ENCODE measurements at places on chromosomes 1 and 21.

- no peak for DNase-seq
These were observed 27.8 kb downstream of the DNM3 start for GRCh38 chr1:171869097-171869496.

DNA sequence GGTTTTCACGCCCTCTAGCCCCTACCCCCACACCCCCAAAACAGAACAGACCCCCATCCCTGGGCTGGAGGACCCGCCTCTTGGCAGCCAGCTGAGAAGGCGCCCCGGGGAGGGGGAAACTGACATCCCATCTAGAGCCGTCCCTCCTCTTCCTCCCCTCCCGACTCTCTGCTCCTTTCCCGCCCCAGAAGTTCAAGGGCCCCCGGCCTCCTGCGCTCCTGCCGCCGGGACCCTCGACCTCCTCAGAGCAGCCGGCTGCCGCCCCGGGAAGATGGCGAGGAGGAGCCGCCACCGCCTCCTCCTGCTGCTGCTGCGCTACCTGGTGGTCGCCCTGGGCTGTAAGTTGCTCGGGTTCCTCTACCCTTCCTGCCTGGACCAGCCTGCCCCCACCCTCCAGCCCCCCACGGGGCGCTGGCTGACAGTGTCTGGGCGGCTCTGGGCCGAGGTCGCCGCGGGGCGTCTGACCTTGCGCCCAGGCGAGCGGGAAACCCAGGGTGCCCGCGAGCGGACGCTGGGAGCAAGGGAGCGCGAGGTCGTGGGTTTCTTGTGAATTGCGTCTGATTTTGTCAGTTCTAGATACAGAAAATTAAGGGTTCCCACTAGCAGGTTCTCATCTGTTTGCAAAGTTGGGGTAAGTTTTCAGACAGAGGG is 618 bp downstream of the JAM2 start:
- peak; percentile 21 for DNase-seq

DNA sequence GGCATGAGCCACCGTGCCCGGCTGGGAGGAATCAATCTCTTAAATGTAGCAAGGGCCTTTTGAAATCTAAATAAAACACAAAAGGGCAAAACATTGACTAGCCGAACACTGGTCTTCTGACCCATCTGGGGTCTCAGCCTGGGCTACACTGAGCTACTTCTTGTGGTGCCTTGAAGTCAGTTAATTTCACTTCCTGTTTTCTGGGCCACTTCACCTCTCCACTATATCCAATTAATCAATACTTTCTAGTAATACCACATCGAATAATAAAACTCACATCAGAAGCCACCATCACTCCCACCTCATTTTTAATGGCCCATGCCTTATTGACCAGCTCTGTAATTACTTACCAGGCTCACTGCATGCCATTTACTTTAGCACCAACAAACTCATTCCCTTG is 138.0 kb upstream of the SAMSN1 start:
- no peak for DNase-seq

- DNase-seq, result no peak
These were observed 30.3 kb downstream of the TMEM69 start for GRCh38 chr1:45718289-45718688.

DNA sequence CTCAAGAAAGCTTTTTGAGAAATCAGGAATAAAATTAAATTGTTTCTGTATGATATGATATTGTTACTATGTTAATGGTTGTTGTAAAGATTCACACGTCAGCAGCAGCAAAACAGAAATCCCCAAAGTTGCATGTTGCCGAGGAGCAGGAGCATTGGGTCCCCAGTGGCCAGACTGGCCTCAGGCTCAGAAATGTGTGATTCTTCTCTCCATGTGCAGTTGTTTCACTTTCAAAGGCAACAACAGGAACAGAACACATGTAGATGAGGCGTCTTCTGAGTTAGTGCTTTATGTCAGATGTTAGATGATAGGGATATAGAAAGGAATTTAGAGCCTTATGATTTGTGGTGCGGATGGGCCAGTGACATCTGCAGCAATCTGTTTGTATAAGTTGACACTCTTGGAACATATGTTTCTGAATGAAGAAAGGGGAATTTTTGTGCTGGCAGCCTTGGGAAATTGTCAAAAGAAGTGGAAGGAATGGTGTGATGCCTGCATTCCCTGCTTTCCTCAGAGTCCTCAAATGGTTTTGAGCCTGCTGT is 2.1 kb upstream of the TTLL7 start:
- DNase-seq, result no peak

DNA sequence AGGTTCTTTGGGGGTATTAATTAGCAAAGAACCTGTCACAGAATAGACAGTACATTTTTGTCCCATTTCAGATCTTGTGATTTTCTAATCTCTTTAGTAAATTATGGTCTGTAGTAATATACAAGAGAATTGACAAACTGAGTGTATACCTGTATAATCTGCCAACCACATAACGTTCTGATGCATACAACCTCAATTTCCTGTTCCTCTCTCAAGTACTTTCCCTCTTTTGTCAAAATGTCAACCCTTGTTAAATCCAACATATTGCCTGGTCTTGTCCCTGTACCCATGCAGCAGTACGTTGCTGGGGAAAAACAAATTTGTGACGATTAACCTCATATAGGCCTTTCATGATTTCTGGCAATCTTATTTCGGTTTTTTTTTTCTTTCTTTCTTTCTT is 1.1 kb downstream of the ARV1 start:
- DNase-seq, result no peak

GRCh38 chr21:44428281-44428960 is 26.9 kb upstream of the LRRC3 start:
- DNase-seq, result no peak

DNA sequence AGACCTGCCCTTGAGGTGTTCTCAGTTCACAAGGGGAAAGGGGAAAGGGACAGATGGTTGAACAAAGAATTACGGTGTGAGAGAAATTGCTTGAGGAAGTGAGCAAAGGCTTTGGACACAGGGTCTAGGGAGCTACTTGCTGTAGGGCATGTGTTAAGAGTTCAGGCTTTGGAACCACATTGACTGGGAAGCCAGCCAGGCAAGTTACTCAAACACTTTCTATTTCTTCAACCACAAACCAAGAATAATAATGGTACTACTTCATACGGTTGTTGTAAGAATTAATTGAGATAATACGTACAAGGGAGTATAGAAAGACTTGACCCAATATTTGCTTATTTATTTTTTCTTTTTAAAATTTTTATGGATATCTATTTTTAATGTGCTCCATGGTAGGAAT is 26.6 kb downstream of the AK4 start:
- DNase-seq, result no peak

DNA sequence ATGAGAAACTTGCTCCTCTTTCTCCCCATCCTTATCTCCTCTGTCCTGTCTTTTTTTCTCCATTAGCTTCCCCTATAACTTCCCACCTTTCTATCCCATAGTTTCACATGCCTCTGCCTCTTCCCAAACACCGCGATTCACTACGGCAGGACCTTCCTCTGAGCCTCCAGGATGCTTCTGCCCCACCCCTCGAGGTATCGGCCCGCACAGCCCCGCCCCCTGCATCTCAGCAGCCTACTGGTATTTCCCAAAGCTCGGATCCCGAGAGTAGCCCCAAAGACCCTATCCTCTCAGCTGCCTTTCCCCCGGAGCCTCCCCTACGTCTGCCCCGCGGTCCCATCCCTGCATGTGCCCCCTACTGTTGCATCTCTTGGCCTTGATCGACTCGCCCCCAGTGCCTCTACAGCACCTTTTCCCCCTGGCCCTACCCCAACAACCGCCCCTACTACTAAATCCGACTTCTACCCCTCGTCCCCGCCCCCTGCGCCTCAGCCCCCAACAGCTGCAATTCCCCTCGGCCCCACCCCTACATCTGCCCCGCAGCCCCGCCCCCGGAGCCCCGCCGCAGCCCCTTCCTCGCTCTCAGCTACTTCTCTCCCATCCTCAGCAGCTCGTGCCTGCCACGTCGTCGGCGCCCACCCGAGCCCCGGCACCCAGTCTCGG is 512 bp downstream of the PIAS3 start:
- peak; percentile 56 for DNase-seq
